ENCODE measurements at places on chromosomes 1 and 21. TPM values are rescaled to one million over a fixed set of nuclear protein-coding genes. Genes with fewer than 3 reads are reported as not detected.

Gene F5
- under 0.01 TPM for total RNA-seq

Gene HRNR
- total RNA-seq, result not detected

Gene VCAM1
- total RNA-seq, result 20.7 TPM

Gene ABCD3
- total RNA-seq, result 49.2 TPM

Gene EVA1B
- 131 TPM for total RNA-seq

Gene EDARADD
- total RNA-seq, result not detected

Gene RGS1
- total RNA-seq, result not detected

Gene PCAT6
- total RNA-seq, result 0.85 TPM

Gene RSRP1
- total RNA-seq, result 103 TPM

Gene CELF3
- total RNA-seq, result not detected

Gene CD1B
- not detected for total RNA-seq

Gene C1orf87
- not detected for total RNA-seq

Gene SIPA1L2
- total RNA-seq, result 5.0 TPM

Gene LCE1F
- not detected for total RNA-seq

Gene MIXL1
- total RNA-seq, result not detected

Gene SLC16A4
- 45.7 TPM for total RNA-seq

Gene HCN3
- 0.91 TPM for total RNA-seq

Gene HFM1
- 0.20 TPM for total RNA-seq

Gene CFHR1
- 1.6 TPM for total RNA-seq

Gene OLIG2
- not detected for total RNA-seq

Gene GJA9
- total RNA-seq, result 0.07 TPM

Gene CD34
- total RNA-seq, result 0.13 TPM

Gene SH2D2A
- 0.13 TPM for total RNA-seq
